ENCODE measurements at places on chromosomes 16 and 17. TPM values are rescaled to one million over a fixed set of nuclear protein-coding genes. Genes with fewer than 3 reads are reported as not detected.

GRCh38 chr17:67032382-67032781 is 12.0 kb upstream of the CACNG1 start:
- no peak for ATAC-seq

DNA sequence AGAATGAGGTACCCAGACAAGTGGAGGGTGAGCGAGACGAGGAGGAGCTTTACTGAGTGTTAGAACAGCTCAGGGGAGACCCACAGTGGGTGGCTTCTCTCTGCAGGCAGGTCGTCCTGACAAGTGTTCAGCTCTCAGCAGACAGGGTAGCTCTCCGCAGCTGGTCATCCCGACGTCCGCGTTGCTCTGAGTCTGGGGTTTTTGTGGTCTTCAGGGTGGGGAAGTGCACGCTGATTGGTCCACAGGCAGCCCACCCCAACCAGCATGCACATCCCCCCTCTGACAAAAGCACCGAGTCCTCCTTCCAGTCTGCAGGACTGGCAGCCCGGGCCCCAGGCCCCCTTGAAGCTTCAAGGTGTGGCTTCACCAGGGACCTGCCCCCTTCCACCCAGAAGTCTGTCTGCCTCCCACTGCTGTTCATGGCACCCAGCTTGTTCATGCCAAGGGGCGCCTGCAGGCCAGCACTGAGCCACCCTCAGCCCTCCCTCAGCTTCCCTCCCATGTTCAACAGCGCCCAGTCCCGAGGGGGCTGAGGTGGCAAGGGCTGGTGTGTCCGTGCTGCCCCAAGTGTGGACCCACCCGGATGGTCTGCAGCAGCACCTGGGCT is 19.9 kb upstream of the WDR45B start:
- no peak for ATAC-seq

The PEX12 gene
- 7.6 TPM for total RNA-seq

The LRRC37A gene
- 15.1 TPM for total RNA-seq

DNA sequence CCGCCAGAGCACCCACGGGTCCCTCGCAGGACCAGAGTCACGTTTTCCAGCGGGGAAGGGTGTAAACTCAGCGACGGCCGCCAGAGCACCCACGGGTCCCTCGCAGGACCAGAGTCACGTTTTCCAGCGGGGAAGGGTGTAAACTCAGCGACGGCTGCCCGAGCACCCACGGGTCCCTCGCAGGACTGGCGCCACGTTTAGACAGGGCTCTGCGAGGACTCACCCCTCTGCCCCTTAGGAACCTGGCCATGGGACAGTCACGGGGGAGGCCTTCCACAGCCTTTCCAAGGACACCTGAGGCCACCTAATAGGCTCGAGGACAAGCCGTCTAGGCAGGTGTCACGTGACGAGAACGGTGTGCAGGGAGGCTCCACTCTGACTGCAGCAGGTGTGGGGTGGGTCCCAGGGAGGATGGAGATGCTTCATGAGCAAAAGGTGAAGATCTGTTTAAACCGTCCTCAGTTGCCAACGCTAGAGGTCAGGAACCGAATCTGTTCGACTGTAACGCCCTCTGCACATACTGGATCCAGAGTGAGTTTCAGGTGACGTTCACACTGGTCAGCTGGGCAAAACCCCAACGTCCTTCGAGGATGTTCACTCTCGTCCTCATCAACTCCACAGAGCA is 48.0 kb upstream of the METRNL start:
- no peak for ATAC-seq

DNA sequence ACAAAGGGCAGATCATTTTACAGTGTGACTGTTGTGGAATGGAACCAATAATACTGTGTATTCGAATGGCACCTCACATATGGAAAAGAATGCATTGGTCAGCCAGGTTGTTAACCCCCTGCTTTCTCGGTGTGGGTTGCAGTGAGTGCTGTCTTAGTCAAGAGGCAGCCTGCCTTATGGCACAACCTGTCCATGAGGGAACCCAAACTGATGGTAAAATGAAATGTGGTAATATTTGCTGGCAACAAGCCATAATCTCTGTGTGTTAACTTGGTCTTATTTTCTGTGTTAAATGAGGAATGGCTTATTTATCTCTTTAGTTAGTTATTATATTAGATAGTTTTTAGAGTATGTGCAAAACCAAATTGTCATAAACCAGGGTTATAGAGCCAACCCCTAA is 81.6 kb downstream of the TMC6 start:
- ATAC-seq: no peak

Measured in motor neuron (in vitro differentiated cells).